Urinary bladder (tissue), 4 donors: ENCODE measurements at places on chromosomes 6 and 20.

GRCh38 chr6:89434954-89435353, 2.0 kb downstream of the ANKRD6 start:
- DNase-seq, result no peak

GRCh38 chr6:64289931-64290330, 654.3 kb downstream of the PHF3 start:
- DNase-seq, result no peak

- no peak for DNase-seq
Measured at GRCh38 chr6:5753209-5753608, 253.5 kb downstream of the NRN1 start.

DNA sequence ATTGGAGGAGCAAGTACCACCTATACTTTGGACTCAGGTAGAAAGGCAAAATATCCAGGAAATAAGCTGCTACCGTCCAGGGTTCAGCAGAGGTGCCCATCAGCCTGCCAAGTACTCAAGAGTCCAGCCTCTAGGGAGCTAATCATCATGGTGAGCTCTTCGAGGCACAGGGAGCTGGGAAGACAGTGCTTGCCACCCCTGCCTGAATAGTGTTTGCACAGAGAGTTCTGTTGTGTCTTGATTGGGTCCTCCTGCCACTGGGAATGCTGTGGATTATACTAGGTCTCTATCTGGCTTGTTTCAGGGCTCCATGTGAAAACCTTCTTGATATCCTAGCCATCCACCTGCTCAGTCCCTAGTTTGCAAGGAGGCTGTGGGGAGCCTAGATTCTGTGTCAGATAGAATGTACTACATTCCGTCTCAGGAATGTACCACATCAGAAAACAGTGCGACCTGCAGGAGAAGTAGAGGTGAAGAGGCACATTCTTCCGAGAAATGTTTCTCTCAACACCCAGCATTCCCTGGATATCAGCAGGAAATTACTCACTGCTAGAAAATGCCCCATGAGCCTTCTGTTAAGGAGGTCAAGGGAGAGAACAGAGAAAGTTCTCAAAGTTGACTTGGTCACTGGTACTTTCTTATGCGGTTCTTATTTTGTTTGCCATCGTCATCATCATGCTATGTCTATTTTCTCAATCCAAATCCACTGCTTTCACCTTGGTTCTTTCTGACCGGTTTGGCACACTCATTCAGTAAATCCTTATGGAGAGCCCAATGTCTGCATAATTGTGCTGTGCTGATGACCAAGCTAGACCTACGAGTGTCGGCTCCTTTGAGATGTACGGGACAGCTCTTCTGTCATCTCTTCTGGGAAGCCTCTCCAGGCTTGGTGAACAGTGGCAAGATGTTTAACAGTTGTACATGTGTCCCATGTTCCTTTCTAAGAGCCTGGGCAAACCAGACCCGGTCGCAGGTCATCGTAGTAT, 30.7 kb downstream of the PTPN1 start:
- no peak for DNase-seq
